MCF 10A (cell line): ENCODE measurements at places on chromosomes 13 and 19.

DNA sequence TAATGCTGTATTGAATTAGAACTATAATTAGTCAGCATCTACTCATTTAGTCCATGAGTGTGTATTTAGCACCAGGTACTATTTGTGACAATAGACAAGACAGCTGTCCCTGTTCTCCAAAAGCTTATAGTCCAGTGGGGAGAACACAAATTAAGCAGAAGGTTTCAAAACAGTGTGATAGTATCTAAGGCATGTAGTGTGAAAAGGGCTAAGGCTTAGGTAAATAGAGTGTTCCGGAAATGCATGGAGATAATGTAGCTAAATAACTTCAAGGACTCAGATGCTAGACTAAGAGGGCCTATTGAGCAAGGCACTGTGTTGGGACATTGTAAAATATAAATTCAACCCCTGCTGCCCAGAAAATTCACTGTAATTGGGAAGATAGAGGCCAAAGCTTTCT, 144.1 kb upstream of the MIR17HG start:
- no peaks in the 10 kb centered on the region for H3K4me1 ChIP-seq
- peaks cover 82% of the 10 kb centered on the region for H3K27me3 ChIP-seq
- H3K27ac ChIP-seq: no peak overlapping the region
- no peak for DNase-seq
- H3K4me3 ChIP-seq: no peak overlapping the region
- no peaks in the 10 kb centered on the region for H3K36me3 ChIP-seq

DNA sequence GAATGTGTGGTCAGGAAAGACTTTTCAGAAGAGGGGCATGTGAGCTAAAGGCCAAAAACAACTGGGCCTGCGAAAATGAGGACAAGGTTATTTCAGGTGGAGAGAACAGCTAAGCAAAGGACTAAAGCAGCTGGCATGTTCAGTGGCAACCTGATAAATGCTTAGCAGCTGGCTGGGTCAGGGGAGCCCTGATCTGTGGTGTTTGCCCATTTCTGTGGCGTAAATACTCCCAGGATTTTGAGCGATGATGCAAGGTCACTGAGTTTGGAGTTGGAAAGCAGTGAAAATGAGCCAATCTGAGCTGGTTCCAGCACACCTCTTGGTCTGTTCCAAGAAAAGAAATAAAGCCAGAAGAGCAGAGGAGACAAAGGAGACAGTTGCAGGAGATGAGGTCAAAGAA, 704.3 kb downstream of the UQCRFS1 start:
- no peaks in the 10 kb centered on the region for H3K4me1 ChIP-seq
- H3K36me3 ChIP-seq: no peaks in the 10 kb centered on the region
- H3K27ac ChIP-seq: no peak overlapping the region

DNA sequence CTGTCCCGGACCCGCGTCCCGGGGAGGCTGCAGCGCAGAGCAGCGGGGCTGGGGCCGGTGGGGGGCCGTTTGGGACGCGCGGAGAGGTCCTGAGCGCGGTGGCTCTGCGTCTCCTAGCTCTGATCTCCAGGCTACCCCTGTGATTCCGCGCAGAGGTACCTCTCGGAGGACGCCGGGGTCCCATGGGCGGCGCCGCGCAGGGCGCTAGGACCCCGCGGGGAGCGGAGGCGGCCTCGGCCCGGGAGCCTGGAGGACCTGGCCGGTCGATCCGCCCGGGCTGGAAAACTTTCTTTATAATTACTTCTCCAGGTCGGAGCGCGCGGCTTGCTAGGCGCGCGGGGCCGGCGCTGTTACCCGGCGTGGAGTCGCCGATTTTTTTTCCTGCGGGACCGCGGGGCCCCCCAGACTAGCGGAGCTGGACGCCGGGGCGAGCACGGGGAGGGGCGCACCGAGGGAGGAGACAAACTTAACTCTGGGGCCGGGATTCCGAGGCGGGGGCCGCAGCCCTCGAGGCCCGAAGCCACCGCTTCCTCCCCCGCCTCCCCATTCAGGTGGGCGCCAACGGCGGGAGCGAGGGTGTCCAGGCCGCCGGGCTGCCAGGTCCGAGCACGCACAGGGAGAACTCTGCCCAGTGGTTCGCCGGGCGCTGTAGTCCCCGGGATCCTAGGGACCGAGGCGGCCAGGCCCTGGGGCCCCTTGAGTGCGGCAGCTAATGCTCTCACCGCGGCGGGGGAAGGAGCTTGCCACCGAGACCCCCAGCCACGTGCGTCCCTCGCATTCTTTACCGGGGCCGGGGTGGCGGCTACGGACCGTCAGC, 848 bp upstream of the CEBPA start:
- H3K27me3 ChIP-seq: no peaks in the 10 kb centered on the region
- H3K36me3 ChIP-seq: no peaks in the 10 kb centered on the region
- peak overlapping the region; percentile 75 for H3K4me3 ChIP-seq

GRCh38 chr19:10620786-10621185, 4.6 kb upstream of the SLC44A2 start:
- H3K4me3 ChIP-seq: no peak overlapping the region
- DNase-seq: no peak
- no peak overlapping the region for H3K27ac ChIP-seq
- H3K36me3 ChIP-seq: no peaks in the 10 kb centered on the region
- H3K27me3 ChIP-seq: no peaks in the 10 kb centered on the region
- H3K4me1 ChIP-seq: peaks cover 8% of the 10 kb centered on the region
